ENCODE measurements at places on chromosomes 2 and 18.

DNA sequence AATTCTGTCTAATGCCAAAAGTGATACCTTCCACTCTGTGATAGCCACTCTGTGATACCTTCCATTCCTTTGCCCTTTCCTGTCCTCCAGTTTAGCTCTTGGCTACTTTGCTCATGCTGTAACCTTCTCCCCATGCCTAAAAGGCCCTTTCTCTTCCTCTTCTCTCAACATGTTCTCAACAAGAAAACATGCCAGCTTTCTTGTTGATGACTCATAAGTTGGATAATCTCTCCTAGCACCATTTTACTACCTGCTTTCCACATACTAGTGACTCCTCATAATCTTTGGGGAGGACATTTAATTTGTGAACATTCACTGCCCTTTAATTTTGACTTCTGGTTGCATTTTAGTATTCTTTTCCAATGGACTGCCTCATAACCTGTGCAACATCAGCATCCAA, 55.9 kb upstream of the NT5C1B start:
- no peak for DNase-seq

DNA sequence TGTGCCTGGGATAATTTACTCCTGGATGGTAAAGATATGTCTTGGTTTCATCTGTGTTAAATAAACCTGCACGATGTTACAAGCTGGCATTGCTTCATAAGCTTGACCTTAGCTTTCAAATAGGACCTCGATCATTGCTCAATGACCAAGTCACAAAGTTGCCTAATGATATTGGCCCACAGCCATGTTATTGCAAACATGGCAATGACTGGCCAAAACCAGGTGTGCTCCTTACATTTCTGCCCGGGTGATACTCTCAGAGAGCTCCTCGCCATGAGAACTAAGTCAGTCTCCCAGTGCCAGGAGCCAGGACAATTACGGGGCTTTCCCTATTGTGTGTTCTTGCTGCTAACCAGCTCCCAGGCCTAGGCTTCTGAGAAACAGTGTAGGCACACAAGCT, 72.5 kb upstream of the CYP1B1 start:
- DNase-seq: no peak

- peak; percentile 75 for DNase-seq
Observed at GRCh38 chr2:100260712-100261620, 61.3 kb downstream of the LONRF2 start.

DNA sequence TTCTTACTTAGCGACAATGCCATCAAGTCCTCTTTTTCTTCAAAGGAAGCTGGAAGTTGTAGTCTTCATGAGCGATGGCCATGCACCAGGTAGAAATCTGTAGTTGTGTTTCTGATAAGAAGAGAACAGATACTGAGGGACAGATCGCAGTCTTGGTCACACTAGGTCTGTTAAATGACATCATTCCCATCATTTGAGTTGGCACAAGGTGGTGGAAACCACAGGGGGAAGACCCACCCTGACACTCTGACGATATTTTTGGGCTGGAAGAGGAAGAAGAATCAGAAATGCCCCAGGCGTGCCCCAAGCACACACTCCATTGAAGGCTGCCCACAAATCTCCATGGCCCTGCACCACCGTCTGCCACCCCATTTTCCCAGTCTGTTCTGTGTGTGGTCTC, 89.0 kb upstream of the BOD1L2 start:
- DNase-seq: no peak

DNA sequence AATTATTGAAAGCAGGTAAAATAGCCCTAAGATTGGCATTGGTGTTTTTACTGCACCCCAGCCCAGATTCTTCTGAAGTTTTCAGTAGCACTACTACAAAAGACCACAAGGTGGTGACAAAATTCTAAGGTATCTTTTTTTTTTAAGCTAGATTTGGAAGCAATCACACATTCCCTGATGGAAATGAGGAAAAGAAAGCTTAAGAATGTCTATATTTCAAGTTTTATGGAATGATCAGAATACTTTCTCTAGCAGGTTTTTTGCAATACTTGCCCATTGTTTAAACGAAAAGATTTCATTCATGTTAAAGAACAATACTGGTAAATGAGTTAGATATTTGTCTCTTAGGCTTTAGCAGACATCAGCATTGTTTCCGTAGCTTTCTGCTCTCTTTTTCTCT, 32.1 kb upstream of the ZNF638 start:
- DNase-seq: no peak

- no peak for DNase-seq
Observed at GRCh38 chr2:99662761-99663341, 173.0 kb upstream of the REV1 start.

DNA sequence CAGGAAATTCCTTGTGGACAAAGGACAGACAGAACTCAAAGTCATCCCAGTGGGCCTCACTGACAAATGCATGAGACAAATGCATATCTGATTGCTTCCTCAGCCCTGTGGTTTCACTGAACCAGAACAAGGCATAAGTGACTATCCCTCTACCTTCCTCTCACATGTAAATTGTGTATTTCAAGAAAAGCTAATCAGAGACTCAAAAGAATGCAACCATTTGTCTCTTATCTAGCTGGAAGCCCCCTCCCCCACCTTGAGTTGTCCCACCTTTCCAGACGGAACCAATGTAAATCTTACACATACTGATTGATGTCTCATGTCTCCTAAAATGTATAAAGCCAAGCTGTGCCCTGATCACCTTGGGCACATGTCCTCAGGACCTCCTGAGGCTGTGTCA, 102.0 kb upstream of the TMEM200C start:
- DNase-seq: no peak

- DNase-seq: no peak
Observed at GRCh38 chr2:144975881-144976280, 456.0 kb upstream of the ZEB2 start.
